Naive B cell (primary cell): ENCODE measurements at places on chromosomes 16 and 17. TPM values are rescaled to one million over a fixed set of nuclear protein-coding genes. Genes with fewer than 3 reads are reported as not detected.

- H3K36me3 ChIP-seq = no peaks in the 10 kb centered on the region
- no peak for DNase-seq
- no peaks in the 10 kb centered on the region for H3K4me1 ChIP-seq
- no peak within 1 kb of the TSS for H3K27ac ChIP-seq
- peaks cover 47% of the 10 kb centered on the region for H3K27me3 ChIP-seq
- no peak within 1 kb of the TSS for H3K4me3 ChIP-seq
Observed at GRCh38 chr17:41396996-41397660, at the start of gene KRT31. Gene KRT31 (minus strand): TSS chr17:41397608. CDS start chr17:41397539, 69 bp downstream.

DNA sequence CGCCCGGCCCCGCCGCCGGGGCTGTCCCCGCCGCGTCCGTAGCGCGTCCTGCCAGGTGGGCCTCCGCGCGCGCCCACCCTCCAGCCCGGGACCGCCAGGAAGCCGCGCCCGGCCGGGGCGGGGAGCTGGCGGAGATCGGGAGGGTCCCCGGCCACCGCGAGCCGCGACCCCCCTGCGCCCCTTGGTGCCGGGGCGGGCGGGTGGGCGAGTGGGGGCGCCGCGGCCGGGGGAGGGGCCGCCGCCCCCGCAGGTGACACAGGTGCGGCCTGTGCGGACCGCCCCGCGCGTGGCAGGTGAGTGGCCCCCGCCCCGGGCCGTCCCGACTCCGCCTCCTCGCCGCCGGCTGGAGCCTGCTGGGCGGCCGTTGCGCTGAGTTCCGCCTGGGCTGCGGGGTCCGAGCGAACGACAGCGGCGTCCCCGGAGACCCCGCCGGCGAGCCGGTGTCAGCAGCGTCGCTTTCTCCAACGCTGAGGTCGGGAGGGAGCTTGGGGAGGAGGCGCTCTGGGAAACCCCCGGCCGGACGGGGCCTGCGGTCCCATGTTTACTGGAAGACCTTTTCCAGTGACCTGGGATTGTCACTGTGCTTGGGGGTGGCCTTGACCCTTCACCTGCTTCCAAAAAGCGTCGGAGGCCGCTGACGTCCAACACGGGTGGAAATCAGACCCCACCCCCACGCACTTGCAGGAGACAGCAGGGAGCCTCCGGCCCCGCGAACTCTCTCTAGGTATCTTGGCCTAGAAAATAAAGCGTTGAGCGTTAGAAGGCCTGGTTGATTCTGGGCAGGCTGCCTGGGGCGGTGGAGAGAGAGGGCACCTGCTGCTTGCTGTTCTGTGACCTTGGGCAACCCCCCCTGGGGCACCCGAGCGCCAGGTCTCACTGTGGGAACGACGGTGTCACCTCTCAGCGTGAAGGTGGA, 542 bp downstream of the KLHL36 start:
- H3K27me3 ChIP-seq = no peaks in the 10 kb centered on the region
- H3K4me3 ChIP-seq = peak overlapping the region; percentile 74
- H3K27ac ChIP-seq = peak overlapping the region; percentile 94
- H3K4me1 ChIP-seq = peaks cover 45% of the 10 kb centered on the region
- DNase-seq = peak; percentile 39

DNA sequence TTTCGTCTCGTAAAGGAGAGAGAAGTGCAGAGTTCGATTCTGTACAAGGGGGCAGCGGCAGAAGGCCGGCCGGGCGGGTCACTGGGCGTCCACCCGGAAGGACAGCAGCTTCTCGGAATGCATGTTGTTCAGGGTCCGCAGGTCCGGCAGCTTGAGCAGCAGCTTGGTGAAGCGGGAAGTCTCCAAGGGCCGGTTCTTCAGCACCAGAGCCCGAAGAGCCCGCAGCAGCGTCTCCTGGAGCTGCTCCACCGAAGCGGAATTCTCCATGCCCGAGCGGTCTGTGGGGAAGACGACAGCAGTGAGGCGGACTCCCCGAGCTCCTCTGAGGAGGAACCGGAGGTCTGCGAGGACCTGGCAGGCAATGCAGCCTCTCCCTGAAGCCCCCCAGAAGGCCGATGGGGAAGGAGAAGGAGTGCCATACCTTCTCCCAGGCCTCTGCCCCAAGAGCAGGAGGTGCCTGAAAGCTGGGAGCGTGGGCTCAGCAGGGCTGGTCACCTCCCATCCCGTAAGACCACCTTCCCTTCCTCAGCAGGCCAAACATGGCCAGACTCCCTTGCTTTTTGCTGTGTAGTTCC, 7.3 kb downstream of the NR1D1 start:
- H3K36me3 ChIP-seq = peaks cover 10% of the 10 kb centered on the region
- peaks cover 47% of the 10 kb centered on the region for H3K4me1 ChIP-seq
- H3K4me3 ChIP-seq = no peak overlapping the region

DNA sequence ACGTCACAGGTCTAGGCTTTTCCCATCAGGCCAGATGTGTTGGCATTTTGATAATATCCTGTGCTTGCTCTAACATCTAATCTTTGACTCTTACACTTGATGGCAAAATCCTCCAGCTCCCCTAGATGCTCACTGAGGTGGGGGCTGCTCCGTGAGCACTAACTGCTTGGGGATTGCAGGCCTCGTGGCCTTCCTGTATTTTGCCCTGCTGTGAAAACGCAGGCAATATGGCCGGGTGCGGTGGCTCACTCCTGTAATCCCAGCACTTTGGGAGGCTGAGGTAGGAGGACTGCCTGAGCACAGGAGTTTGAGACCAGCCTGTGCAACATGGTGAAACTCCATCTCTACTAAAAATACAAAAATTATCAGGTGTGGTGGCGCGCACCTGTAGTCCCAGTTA, 9.7 kb upstream of the MLKL start:
- H3K27ac ChIP-seq = no peak overlapping the region
- no peaks in the 10 kb centered on the region for H3K36me3 ChIP-seq
- H3K27me3 ChIP-seq = no peaks in the 10 kb centered on the region
- no peak for DNase-seq

Gene CTRB2
- not detected for polyA plus RNA-seq
